Effector memory CD4-positive, alpha-beta T cell (primary cell): ENCODE measurements at places on chromosomes 3 and 15.

DNA sequence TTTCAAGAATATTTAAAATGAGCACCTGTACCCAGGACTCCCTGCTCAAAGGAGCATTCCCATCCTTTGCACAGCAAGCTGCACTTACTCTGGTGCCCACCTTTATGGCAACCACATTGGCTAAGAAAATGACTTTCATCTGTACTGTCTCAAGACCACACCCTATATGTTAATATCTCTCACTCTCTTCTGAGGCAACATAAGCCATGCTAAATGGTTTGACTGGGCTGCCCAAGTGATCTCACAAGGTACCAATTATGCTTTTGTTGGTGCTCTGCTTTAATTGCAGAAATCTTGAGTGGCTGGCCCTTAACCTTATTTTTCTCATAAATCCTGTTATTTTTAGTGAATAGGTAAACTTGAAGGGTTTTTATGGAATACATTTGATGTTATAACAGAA, 17.7 kb downstream of the RYK start:
- DNase-seq: no peak

- no peak for DNase-seq
Measured at GRCh38 chr3:120435621-120436020, 15.2 kb downstream of the FSTL1 start.

GRCh38 chr3:37768107-37768809, 93.4 kb upstream of the CTDSPL start:
- DNase-seq: no peak

DNA sequence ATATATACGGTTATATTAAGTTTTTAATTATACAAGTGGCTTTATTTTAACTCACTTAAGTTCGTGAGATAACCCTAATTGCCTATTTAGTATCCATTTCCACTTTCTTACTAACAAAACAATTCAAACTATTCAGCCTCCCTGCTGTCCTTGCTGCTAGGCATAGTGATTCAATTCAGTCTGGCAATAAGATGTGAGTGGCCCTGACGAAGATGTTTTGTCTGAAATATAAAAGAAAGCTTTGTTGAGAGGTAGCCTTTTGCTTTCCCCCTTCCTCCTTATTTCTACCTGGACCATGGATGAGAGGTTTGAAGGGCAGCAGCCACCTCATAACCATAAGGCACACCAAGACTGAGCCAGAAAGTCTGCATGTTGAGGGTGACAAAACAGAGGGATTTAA, 89.3 kb upstream of the TRIM42 start:
- DNase-seq: no peak

GRCh38 chr15:65954289-65954741, 85.0 kb downstream of the RAB11A start:
- no peak for DNase-seq
